ENCODE measurements at places on chromosomes 11 and 22.

DNA sequence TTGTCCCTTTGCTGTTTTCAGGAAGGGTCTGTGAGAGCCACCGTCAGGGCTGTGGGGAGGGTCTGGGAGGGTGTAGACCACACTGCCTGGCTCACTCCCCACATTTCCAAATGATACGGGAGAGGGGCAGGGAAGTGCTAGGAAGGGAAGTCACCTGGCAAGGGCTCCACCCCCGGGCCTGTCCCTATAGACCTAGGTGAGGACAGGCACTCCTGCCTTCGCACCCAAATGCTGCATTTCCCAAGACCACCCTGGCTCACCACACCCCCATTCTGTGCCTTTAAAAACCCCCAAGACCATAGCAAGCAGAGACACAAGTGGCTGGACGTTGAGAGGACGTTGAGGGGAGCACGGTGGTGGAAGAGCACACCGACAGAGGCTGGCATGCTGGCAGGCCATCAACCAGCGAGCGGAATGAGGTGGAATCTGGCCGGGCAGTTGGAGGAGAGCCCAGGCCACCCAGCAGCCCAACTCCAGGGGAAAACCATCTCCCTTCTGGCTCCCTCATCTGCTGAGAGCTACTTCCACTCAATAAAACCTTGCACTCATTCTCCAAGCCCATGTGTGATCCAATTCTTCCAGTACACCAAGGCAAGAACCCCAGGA lies 45.7 kb downstream of the GNB1L start:
- peak; percentile 74 for DNase-seq

DNA sequence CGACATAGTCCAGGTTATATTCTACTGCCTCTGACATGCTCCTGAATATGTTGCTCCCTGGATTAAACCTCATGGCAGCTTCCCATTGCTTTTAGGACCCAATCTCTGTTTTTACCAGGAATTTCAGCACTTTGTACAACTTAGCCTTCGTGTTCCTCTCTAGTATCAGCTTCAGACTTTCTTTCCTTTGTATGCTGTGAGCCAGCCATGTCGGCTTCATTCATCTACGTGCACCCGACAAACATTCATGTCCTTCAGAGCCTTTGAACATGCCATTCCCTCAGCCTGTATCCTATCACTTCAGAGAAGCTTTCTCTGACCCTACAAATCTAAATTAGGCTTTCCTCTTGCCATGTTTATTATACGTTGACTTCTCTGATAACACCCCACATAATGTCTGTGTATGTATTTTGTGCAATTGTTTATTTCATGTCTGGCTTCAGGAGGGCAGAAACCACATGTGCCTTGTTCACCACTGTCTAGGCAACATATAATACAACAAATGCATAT lies 743.4 kb downstream of the OPCML start:
- DNase-seq = no peak

DNA sequence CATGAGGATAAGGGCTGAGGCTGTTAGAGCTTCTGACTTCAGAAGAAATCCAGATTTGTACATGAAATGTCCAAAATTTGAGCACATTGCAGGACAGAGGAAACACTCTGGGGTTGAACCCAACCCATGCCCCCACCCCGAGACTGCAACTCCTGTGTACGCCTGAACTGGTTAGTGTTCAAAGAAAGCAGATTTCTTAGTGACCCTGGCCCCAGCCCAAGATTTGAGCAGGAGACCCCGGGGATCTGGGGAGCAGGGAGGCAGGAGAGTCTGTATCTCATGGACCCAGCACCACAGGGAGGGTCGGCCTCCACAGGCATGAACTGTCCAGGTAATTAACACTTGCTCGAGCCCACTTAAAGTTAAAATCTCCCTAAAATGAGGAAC lies 69.3 kb upstream of the WNT7B start:
- peak; percentile 67 for DNase-seq

DNA sequence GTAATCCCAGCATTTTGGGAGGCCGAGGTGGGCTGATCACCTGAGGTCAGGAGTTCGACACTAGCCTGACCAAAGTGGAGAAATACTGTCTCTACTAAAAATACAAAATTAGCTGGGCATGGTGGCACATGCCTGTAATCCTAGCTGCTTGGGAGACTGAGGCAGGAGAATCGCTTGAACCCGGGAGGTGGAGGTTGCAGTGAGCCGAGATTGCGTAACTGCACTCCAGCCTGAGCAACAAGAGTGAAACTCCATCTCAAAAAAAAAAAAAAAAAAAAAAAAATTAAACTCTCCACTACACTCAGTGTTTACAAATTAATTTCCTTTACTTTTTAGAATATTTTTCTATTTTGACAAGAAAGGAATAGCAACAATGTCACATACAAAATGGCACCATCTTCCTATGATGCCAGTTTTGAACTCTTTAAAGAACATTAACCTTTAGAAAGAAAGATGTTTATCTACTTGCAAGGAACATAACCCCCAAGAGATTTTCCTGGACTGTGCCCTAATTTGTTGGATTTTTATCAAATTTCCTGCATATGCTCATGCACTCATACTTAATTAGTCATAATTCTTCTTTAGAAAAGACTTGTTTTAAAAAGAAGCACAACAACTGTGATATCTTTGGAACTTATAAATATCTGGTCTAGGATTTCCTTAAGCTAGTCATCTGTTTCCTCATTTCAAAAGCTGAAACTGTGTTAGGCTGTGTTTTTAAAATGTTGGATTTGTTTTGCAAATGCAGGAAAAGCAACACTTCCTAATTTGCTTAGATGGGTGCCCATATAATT lies 22.6 kb upstream of the HIPK3 start:
- DNase-seq = no peak

DNA sequence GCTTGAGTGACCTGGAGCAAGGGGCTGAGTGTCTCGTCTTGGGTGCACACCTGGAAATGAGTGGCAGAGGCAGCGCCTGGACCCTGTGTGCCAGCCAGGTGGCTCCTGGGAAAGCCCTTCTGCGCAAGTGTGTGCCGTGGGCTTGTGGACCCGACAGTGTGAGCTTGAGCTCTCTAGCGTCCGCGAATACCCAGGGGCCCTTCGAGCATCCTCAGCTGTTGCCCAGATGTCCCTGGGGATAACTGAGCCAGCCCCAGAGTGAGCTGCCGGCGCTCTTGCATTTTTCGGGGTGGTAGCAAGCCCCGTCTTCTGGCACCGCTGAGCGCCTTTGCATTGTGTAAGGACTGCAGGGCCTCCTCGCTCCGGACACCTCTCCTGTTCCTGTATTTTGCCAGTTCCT lies 399.2 kb downstream of the TBC1D22A start:
- peak; percentile 58 for DNase-seq

DNA sequence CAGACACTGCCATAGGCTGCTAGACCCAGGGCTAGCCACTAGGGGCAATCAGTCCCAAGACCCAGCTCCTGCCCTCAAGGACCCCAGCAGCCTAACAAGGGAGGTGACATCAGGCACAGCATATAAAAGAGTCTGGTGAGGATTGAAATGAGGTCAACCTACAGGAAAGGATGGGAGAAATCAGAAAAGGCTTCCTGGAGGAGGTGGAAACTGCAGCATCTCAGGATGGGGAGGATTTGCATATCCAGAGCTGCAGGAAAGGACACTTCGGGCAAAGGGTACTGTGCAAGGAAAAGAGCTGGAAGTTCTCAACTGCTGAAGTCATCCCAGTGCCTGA lies 2.9 kb upstream of the ARFGAP2 start:
- no peak for DNase-seq

DNA sequence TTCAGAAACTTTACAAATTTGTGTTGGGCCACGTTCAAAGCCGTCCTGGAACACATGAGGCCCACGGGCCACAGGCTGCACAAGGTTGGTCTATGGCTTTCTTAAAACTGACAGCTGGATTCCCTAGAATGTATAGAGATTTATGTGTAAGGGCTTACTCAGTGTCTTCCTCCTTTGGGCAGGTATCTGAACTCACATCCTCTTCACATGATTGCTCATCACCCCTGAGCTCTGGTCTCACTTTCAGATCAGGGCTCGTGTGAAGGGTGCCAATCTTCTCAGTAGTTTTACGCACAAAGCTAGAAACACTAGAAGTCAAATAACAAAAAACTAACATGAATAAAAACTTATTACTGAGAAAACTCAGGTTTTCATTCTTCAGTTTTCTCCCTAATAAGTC lies 27.1 kb downstream of the HPS5 start:
- DNase-seq = no peak

DNA sequence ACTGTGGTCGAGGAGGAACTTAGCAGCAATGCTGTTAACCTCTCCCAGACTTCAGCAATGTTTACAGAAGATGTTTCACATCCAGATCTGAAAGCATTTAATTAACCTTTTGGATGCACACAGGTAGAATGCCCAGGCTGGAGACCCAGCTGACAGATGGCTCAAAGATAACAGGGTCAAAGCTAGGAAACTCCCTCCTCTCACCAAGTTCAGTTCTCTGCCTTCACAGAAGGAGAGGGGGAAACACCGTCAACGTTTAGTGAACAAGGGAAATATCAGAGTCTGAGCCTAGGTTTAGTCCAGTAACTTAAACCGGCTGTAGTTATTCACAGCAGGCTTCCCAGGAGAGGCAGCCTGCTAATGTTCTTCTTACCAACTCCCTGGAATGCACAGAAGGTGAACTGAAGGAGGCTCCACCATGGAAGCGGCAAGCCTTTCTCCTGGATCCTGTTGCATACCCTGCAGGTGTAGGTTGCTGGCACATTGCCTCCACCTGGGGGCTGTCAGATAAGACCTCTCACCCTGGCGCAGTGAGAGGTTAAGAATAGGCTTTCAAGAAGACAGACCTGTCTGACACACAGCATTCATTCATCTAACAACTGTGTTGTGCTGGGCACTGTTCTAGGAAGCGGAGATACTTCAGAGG lies 23.5 kb upstream of the ANKK1 start:
- DNase-seq = no peak

GRCh38 chr11:86743223-86744118 lies 56.9 kb upstream of the PRSS23 start:
- DNase-seq = peak; percentile 76

DNA sequence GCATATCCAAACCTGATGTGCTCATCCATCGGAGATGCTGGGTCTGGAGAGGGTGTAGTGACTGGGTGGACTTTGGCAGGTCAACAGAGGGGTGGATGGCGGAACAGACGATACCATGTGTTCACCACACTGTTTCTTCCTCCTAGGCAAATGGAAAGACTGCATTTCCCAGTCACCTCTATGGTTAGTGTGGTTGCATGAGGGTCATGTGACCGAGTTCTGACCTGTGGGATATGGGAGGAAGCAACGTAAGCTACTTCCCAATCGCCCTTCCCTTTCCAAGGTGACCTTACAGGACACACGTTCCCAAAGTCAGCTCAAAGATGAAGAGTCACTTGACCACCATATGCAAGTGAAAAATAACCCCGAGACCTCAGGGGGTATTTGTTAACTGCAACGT lies 27.7 kb downstream of the TSPAN32 start:
- DNase-seq = peak; percentile 12

DNA sequence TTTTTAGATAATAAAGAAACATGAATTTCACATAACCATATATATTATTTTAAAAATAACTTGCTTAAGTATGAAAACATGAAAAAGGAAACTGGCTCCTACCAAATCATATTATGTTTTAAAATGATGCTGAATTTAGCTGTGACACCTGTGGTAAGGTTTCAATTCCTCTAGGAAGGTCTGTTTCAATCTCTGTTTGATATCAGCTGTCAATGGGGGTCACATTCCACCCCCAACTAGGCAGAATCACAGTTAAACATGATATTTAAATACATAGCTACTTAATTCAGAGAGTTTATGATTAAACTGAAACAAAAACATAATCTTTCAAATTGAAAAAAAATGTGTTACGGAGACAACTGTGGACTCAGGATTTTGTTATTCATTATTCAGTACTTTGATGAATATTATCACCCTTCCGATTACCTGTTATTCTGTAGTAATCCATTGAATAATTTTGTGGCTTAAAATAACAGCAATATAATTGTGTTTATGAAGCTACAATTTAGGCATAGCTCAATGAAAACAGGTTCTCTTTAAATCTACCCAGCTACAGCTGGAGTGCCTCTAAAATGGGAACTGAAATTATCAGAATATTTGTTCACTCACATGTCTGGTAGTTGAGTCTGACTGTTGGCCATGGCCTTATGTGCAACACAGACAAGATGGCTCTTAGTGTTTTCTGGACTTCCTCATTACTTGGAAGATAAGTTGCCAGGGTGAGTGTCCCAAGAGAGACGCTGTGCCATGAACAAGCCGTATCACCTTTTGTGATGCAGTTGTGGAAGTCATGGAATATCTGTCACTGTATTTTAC lies 244.6 kb upstream of the ANO3 start:
- no peak for DNase-seq

GRCh38 chr11:103546236-103546635 lies 437.0 kb downstream of the DYNC2H1 start:
- no peak for DNase-seq

DNA sequence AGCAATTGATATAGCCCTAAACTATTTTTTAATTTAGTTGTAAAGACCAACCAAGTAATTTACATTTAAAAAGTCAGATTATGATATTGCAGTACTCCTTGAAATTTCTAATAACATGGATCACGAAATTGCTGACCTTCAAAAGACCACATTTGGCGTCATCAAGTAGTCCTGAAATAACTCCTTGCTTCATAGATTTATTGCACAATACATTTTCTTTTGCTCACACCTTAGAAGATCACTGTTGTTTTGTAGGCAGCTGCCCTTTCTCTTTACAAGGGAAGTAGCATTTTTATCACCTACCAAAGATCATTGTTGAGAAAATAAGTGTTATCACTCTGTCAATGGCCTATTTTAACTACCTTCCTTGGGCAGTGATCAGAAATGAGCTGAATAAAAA lies 815.8 kb downstream of the METTL15 start:
- no peak for DNase-seq

DNA sequence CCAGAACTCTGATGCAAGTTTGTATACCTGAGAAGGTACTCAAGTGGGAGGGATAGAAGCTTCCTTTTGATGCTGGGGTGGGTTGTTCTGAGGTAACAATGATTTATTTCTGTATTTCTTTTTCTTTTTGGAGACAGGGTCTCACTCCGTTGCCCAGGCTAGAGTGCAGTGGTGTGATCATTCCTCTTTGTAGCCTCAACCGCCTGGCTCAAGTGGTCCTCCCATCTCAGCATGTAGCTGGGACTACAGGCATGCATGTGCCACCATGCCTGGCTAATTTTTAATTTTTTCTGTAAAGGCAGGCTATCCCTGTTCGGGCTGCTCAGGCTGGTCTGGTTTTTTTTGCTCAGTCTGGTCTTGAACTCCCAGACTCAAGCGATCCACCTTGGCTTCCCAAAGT lies 7.9 kb downstream of the KDM2A start:
- DNase-seq = peak; percentile 15

GRCh38 chr11:9609841-9610240 lies 36.4 kb downstream of the WEE1 start:
- DNase-seq = no peak

GRCh38 chr11:35173011-35173511 lies 34.1 kb downstream of the CD44 start:
- no peak for DNase-seq

- DNase-seq = peak; percentile 88
Observed at GRCh38 chr11:62593434-62594044, 2.2 kb upstream of the TUT1 start.

- no peak for DNase-seq
Observed at GRCh38 chr11:111698852-111699559, 67.2 kb downstream of the PPP2R1B start.

- no peak for DNase-seq
Observed at GRCh38 chr11:15800111-15800800, 556.1 kb downstream of the SOX6 start.
